ENCODE measurements at places on chromosomes 3 and 15.

- no peak for DNase-seq
Observed at GRCh38 chr3:156535798-156536197, 19.1 kb downstream of the SSR3 start.

- peak; percentile 31 for DNase-seq
Observed at GRCh38 chr3:141881702-141882101, 5.3 kb downstream of the ATP1B3 start.

DNA sequence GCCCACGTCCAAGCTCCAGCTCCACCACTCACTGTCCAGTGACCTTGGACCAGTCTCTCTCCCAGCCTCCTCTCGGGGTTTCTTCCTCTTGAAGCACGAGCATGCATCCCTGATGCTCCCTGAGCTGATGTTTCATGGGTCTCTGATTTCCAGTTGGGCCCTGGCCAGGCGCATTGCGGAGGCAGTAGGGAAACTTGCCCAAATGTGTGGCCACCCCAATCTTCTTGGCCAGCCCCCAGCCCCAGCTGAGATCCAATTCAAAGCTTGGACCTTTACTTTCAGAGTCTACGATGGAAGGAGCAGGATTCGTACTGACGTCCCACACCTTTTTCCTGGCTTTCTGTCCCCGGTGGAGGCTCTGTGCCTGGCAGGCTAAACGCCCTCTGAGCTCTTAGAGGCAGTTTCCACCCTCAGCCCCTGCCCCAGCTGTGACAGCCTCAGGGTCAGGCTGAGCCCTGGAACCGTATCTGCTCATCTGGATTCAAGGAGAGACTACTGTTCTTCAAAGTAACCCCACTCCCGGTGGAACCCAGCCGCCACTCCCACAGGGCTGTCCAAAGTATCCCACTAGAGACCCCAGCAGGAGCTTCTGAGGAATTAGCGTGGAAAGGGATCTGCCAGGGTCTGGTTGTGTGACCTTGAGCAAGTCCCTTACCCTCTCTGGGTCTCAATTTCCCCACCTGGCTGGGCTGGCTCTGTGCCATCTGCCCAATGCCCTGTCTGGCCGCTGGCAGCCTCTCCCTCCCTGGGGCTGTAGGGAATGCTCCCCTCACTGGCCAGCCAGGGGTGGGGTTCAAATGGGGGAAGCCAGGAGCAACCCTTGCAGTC is 37.4 kb downstream of the CPN2 start:
- DNase-seq, result no peak

DNA sequence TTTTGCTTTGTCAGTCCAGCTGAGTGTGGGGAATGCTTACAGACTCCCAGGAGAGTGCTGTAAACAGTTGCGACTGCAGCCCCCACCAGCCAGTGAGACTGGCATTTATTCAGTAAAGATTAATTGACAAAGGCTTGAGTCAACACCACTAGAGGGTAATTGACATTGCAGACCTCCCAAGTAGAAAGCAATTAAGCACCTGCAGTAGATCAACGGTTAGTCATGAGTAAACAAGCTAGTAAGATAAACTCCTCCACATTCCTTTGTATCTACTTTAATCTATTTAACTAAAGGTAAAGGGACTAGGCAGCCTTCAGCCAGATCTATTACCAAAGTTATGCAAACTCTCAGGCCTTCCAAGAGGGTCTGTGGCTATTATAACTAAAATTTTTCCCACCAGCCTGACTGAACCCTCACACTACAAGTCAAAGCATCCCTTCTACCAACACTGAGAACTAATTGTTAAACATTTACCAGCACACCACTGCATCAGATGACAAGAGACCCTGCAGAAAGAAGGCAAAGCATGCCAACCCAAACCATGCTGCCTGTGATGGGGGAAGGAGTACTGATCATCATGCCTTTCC is 30.5 kb upstream of the GALNT15 start:
- DNase-seq, result no peak

GRCh38 chr3:119579366-119580066 is at the start of gene ADPRH:
Gene ADPRH, plus strand, starts transcription at chr3:119579492. Its CDS starts 2,678 bp downstream, at chr3:119582170.
- DNase-seq, result no peak

DNA sequence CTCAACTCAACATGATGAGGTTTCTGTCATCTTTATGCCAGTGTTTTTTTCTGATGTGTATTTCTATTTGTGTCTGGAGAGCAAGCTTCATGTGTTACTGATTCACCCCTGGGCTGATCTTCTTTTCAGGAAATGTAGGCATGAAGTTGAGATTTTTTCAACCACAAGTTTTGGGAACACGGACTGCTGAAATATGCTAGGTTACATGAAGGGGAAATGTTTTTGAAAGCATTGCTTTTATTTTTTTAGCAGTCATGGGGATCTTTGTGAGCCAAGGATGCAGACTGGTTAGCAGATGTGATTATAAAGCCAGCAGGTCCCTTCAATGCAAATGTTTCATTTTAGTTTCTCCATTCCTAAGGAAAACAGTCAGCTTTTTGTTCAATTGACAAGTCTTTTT is 219.3 kb upstream of the COL8A1 start:
- DNase-seq, result no peak

DNA sequence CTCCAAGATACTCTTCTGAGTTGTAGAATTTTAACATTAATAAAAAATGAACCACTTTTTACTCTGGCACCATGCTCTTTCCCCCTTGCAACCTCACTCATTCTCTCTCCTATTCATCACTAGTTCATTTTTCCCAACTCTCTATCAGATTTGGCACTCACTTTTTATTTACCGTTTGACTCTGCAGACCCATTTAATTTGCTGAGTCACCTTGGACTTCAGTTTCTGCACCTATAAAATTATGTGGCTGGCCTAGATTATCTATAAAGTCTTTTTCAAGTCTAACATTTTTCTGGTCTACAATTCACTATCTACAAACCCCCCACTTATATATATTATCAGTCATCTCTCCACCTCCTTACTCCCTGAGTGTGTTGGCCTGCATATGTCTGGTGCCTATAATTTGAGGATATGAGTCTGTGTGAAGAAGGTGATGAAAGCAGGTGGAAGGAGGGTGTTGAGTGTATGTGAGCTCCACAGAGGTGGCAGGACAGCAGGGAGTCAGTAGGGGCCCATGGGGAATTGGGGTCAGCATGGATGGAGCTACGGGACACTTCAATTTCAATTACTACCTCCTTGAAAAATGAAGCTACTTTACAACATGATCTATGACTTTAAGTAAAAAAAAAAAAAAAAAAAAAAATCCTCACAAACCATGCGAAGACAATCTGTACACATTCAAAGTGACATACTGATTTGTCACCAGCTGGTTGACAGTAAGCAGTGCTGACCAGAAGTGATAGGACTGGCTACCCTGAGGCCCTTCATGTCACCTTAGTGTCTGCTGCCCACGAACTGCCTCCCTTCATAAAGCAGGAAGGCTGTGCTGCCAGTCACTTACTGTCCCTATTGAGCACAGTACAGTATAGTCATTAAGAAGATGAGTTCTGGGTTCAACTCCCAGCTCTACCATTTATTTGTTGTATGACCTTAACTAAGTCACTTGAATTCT is 334.2 kb upstream of the IL12A start:
- DNase-seq, result no peak

DNA sequence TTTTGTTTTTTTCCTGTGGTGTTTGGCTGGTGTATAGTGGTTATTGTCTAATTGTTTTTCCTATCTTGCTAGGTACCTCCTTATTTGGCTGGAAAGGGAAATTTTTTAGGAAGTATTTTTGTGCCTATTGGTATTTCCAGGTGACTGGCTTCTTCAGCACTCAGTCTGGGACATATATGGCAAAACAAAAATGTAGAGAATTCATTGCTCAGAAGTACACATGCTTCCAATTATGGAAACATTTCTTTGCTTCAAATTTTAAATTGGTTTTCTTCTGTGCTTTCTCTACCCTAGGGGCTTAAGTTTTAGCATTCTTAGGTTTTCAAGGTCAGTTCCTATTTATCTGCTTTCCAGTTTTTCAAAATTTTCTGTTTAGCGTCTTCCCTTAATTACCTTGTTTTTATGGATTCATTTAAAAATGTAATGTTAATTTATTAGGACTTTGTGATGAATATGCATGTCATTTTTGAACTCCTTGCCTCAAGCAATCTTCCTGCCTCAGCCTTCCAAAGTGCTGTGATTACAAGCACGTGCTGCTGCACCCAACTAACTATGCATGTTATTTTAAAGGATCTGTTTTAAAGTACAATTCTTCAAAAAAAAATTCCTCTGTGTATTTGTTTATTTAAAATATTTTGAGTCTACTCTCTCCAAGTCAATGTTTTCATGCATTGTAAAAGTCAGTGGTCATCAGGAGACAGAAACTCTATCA is 231.9 kb upstream of the DPPA4 start:
- no peak for DNase-seq

GRCh38 chr15:75843678-75844581 is 683 bp downstream of the UBE2Q2 start:
- DNase-seq, result no peak

GRCh38 chr3:14899993-14900618 is 47.3 kb upstream of the NR2C2 start:
- DNase-seq, result no peak

- peak; percentile 94 for DNase-seq
Observed at GRCh38 chr3:141454906-141455602, 31.8 kb upstream of the RASA2 start.

- DNase-seq, result no peak
Observed at GRCh38 chr3:98259707-98260106, 4.3 kb upstream of the OR5H6 start.

DNA sequence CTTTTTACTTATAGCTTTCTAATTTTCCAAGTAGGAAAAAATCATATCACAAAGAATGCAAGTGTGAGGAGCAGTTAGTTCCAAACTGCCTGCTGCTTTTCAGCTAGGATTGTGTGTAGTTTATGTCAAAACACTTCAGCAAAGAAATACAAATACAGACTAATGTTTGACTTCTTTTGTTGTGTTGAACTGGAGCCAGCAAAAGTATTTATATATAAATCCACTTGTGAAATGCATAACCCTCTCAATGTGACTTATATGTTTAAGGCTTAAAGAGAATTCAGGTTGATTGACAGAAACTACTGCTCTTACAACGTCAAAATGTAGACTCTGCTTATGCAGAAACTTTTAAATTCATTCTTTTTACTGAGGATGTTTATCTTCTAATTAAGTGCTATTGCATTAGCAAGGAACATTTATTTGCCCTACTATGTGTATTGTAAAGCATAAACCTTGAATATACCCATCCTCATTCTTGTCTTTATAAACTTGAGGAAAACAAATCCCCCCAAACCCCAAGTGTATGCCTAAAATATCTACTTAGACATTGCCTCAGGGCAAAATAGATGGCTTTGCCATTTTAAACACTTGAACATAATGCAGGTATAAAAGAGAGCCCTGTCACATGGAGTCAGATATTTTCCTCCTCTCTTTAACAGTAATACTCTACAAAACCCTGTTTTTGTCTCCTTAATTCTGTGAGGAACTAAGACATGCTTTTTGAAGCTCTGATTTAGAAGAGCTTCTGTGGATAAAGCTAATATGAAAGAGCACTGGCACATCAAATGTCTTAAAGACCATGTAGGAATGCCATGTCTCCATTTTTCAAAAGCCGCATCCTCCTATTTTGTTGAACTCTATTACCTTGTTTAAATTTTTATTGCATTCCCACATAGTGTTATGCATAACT is 302.8 kb upstream of the TBC1D5 start:
- no peak for DNase-seq

GRCh38 chr3:106809041-106809440 is 568.2 kb upstream of the CCDC54 start:
- DNase-seq, result no peak

DNA sequence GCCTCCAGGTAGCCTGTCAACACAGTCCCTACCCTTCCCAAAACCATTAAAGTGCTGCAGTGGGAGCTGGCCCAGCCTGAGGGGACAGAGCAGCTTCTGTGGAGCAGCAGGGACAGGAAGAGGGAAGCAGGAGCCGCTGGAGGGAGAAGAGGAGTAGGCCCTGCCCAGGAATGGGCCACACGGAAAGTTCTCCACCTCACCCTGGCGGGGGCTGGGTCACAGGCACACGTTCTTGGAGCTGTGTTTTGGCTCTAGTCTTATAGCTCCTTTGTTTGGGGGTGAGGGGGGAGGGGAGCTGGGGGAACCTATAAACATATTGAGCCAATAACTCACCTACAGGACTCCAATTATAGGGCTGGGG is 508.6 kb downstream of the SHQ1 start:
- DNase-seq, result no peak

- no peak for DNase-seq
Observed at GRCh38 chr3:14359348-14359747, 43.1 kb upstream of the SLC6A6 start.

DNA sequence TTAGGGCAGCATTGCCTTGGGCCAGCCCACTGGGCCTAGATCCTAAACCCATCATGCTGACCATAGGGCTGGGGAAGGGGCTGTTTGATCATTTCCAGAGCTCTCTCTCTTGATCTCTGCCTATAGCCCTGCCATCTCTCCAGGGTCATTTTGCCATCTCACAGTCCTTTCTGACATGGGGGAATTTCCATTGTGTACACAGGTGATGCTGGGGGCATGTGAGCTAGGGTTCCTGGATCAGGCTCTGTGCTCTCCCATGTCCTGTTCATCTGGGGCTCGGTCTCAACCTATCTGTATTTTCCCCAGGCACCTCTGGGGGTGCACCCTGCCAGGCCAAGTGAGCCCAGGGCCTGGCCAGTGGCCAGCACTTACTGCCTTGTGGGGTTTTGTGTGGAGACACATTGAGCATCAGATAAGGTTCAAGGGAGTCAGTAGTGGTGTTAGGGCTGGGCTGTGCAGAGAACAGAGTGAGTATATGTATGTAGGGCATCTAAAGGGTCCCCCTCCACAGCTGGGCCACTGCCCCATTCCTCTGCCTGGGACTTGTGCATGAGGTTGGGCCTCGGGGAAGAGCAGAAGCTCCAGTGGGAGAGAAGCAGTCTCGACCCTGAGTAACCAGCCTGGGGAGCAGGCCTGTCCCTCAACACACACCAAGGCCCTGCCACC is 25.7 kb upstream of the APEH start:
- DNase-seq, result no peak

- no peak for DNase-seq
Observed at GRCh38 chr3:191809326-191809949, 348.5 kb downstream of the PYDC2 start.

- peak; percentile 23 for DNase-seq
Observed at GRCh38 chr15:53586799-53587198, 172.7 kb downstream of the WDR72 start.

GRCh38 chr3:115217678-115218451 is 70.8 kb upstream of the ZBTB20 start:
- peak; percentile 54 for DNase-seq

GRCh38 chr3:182519569-182519968 is 273.7 kb upstream of the ATP11B start:
- DNase-seq, result no peak

DNA sequence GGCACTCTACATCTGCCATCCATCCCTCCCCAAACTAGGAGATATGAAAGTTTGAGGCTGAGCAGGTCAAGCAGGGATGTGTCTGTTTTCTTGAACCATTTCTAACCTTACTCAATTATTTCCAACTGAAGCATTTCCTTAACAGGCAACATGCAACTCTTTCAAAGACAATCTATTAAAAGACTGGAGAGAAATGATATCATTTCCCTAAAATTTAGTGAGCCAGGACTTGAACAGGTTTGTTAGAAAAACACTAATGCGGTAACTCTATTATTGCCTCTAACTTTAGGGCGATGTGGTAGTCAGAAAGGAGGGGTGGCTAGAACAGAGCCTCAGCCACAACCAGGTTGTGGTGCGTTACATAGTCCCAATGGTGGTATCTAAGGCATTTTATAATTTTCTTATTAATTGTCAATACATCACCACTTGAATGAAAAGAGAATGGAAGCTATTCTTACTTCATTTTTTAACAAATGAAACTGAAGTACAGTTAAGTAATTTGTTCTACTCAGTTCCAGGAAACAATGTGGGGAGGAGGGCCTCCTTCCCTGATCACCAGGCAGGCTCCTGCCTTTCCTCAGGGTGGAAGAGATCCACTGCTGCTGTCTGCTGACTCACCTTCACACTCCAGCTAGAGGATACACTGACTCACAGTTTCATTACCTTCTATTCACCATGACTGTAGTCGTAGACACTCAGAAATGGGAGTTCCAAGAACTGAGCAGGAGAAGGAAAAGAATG is 22.8 kb downstream of the MYO1E start:
- DNase-seq, result no peak
